Ecto neural progenitor cell (in vitro differentiated cells): ENCODE measurements at places on chromosomes 7 and 10.

- no peak for DNase-seq
Observed at GRCh38 chr10:132554991-132555647, 17.5 kb downstream of the INPP5A start.

- no peak for DNase-seq
Observed at GRCh38 chr7:65475734-65476319, 102.2 kb downstream of the ZNF92 start.

- no peak for DNase-seq
Observed at GRCh38 chr10:125221716-125222115, 61.4 kb upstream of the CTBP2 start.

DNA sequence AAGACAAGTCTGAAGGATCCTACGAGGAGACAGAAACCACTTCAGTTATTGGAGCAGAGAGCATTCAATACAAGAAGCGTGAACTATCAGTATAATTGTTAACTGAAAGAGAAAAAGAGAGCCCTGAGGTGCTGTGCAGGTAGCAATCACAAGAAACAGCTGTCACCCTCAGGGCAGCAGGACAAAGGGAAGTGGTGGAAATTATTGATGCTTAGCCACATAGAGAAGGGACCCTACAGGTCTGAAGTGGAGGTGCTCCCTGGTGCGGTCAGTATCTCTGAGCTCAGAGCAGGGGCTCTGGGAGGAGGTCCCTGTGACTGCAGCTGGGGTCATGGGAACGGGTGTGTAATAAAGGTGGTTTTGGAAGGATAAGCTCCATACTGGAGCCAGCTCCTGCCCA is 97.8 kb upstream of the KLF6 start:
- DNase-seq = no peak

DNA sequence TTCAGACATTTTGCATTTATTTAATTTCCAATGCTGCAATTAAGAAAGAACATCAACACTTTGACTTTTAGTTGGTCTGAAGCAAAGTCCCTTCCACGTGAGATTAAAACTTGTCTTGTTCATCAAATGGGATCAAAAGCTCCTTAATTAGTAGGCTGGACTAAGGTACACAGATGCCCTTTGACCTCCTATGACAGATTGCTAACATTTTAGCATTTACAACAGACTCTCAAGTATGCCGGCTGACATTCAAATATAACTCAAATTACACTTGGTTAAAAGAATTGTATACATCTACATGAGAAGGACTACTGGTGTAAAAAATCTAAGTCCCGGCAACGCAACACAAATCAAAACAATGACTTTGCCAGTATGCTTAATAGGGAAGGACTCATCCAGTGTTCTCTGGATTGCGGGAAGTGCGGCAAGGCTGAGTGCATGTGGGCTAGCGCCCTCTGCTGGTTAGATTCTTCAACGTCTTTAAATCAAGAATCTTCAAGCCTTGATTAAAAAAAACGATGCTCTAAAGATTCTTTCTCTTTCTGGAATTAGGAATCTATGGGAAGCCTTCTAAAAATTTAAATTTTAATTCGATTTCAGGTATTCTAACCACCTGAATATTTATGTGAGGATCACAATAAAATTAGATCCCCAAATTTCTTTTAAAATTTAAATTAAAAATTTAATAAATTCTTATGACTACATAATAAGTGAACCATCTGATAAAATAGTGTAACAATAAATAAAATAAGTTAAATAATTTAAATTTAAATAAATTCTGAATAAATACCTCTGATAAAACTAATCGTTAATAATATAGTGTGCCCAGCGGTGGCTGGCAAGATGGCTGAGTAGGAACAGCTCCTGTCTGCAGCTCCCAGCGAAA is 444.7 kb downstream of the DGKB start:
- peak; percentile 75 for DNase-seq

DNA sequence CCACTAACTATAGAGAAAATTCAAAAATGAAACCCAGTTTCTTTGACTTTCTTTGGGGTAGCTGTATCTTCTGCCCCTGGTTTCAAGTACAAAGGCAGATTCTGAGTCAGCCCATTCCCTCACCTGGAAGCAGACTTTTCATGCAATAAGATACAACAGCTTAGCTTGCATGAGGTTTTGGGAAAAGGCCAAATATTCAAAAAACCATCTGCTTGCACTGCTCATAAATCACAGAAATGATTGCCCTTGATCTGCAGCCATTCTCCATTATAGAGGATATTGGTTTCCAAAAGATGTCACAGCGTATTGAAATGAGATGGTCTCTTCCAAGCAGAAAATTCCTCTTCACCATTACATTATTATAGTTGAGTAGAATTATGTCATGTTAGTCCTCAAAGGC is 354.0 kb downstream of the PHF14 start:
- no peak for DNase-seq

GRCh38 chr7:75889826-75890225 is 11.0 kb downstream of the RHBDD2 start:
- no peak for DNase-seq

GRCh38 chr10:68871731-68872342 is 29.3 kb upstream of the DDX50 start:
- DNase-seq = no peak

DNA sequence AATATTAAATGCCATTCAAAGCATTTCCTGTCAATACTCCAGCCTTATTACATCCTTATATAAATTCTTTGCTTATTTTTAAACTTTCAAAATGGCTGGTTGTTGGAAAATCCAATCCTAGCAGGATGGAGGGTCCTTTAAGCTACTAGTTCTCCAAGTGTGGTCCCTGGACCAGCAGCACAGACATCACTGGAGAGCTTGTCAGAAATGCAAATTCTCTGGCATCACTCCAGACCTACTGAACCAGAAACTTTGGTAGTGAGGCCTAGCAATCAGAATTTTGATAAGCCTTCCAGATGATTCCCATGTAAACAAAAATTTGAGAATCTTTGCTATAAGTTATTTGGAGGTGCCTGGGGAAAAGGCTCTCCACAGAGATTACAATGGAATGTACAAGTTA is 43.8 kb downstream of the CALCR start:
- no peak for DNase-seq

DNA sequence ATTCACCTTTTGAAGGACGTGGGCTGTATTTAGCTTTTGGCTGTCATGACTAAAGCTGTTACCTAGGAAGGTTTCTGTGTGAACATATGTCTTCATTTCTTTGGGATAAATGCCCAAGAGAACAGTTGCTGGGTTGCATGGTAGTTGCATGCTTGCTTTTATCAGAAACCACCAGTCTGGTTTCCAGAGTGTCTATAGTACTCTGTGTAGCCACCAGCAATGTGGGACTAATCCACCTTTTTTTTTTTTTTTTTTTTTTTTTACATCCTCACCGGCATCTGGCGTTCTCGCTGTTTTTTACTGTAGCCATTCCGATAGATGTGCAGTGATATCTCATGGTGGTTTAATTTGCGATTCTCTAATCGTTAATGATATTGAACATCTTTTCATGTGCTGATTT is 297.8 kb downstream of the SDK1 start:
- DNase-seq = no peak

GRCh38 chr7:116111475-116111874 is 80.9 kb upstream of the TFEC start:
- no peak for DNase-seq

GRCh38 chr10:19595212-19595845 is 220.9 kb upstream of the PLXDC2 start:
- no peak for DNase-seq

- no peak for DNase-seq
Observed at GRCh38 chr10:80471715-80472233, 17.7 kb downstream of the TSPAN14 start.

DNA sequence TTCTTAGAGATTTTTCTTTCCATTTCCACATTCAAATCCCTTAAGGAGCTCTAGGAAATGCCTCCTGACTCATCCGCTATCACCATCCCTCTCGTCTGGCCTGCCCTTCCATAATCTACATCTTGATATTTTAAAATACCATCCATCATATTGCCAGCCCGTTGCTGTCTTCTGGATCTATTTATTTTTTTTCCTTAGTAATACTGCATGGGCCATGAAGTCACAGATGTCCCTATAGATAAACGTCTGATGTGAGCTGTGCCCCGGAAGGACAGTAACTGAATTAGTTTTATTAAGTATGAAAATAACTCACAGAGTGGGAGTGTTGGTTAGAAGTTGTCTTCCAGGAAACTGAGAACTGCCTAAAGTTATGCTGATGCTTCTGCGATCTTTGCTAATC is 76.2 kb downstream of the KLF6 start:
- DNase-seq = no peak

DNA sequence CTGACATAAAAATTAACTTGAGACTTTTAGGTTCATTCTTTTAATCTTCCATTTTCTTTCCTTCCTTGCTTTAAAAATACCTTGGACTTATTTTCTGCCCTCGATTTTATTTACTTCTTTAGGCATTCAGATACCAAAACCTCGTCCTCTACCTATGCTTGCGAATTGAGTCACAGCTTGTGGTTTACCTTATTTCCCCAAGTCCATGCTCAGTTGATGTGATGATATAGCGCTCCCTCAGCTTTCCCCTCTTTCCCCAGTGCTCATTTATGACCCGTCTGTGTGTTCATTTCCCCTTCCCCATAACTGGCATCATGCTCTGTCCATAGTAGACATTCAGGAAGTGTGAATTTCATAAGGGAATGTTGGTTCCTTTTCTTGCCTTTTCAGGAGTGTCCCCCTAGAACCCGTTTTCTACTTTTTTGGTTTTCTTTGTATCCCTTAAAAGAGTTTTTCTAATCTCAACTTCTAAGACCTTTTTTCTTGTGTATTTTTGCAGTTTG is 19.1 kb upstream of the PRKRIP1 start:
- DNase-seq = no peak

- DNase-seq = no peak
Observed at GRCh38 chr7:93228302-93228701, 2.0 kb upstream of the HEPACAM2 start.

GRCh38 chr7:16926283-16926682 is 44.5 kb upstream of the AGR3 start:
- DNase-seq = no peak

DNA sequence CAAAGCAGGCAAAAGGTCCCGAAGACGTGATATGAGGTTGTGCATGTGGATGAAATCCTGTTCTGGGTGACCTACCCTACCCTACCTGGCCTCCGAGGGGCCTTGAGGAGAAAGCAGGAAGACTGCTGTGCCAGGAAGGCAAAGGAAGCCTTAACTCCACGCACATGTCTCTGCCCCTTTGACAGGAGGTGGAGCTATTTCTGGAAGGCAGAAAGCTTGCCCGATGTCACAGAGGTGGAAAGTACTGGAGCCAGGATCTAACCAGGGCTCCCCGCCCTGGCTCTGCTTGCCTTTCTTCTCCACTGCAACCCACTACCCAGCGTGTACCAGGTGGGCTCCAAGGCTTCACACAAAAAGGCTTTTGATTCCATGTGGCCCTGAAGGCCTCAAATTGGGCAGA is 66.4 kb upstream of the DDC start:
- no peak for DNase-seq

- peak; percentile 52 for DNase-seq
Observed at GRCh38 chr7:114865564-114865963, 56.3 kb upstream of the MDFIC start.

DNA sequence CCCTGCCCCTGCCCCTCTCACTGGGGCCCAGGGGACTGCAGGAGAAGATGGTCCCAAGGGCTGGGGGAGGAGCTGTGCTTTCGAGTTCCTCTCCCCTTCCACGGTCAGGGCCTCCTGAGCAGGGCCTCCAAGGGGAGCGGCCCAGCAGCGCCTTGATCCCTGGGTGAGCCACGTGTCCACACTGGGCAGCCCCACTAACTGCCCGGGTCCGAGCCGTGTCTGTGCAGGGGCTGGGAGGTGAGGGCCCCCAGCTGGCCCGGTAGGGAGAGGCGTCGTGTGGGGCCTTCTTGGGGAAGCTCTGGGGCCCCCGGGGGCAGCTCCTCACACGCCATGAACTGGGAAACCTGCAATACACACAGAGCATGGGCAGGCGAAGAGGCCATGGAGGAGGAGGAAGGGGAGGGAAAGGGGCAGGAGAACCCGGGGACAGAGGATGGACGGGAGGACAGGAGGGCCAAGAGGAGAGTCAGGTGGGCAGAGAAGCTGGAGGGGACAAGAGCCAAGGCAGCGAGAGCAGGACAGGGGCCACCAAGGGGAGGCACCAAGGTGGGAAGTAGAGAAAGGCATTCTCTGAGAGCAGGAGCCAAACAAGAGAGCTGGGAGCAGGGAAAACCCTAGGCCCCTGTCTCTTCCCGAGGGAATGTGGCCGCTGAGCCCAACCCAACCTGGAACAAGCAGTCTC is 32.8 kb downstream of the KCNH2 start:
- peak; percentile 42 for DNase-seq

GRCh38 chr7:17546189-17546588 is 247.7 kb downstream of the AHR start:
- DNase-seq = no peak

DNA sequence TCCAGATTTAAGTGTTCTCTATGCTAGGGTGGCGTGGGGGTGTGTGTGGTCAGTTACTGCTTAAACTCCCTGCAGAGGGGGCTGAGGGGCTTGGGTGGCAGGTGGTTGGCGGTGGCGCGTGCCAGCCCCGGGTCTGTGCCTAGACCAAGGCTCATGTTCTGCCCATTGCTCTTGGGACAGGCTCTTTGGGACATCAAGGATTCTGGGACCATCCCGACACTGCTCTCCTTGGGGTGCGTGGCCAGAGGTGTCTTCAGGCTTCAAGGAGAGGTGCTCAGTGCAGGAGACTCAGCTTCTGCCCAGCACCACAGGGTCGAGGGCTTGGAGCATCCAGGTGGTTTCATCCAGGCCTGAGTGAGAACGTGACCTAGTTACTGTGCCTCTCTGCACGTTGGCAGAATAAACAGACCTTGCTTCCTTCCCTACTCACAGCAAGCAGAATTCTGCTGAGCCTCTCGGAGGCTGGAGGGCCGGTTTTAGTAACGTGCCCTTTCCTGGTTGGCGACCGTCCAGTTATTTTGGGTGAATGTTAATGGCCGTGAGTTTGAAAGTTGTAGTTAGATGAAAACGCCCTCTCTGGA is 39.9 kb downstream of the CAMK1D start:
- no peak for DNase-seq
